AG04450 (cell line): ENCODE measurements at places on chromosomes 6 and 20.
A peak's percentile ranks its signal among the peaks of the same experiment; 100 is the strongest.

DNA sequence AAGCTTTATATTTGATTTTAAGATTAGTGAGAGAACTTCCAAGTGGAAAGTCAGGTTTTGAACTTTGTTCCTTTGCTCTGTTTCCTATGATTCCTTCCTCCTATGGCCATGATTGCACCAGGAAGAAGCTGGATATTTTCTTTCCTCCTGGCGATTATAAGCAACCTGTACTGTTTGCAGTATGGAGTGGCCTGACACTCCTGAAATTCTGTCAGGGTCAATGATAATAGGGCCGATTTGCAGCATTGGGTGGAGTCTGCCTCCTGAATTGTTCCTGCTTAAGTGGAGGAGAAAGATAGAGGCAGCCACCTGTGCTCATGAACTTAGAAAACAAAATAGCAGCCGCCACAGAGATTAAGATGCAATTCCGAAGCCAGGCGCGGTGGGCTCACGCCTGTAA, 9.8 kb upstream of the FAM217A start:
- no peak for DNase-seq

GRCh38 chr20:44253528-44253927, 6.4 kb downstream of the GDAP1L1 start:
- no peak for DNase-seq

GRCh38 chr6:163207431-163208383, 206.8 kb upstream of the QKI start:
- no peak for DNase-seq

DNA sequence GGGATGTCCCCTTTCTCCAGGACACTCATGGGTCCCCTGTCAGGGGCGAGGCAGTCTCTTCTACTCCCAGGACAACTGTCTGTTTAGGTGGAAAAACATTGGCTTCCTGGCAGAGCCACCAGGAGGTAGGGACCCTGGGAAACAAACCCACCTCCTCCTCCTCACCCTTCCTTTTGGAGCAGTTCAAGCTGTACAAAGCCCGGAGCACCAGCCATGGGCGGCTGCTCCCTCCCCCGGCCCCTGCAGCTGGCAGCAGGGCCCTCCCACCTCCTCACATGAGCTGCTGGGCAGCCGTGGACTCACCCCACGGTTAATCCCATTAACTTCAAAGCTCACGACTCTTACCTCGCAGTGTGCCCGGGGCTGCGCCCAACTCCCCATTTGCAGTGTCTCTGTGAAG, 48.6 kb downstream of the CDH4 start:
- DNase-seq, result no peak

- DNase-seq, result no peak
Measured at GRCh38 chr20:17647391-17648314, 34.4 kb downstream of the RRBP1 start.

DNA sequence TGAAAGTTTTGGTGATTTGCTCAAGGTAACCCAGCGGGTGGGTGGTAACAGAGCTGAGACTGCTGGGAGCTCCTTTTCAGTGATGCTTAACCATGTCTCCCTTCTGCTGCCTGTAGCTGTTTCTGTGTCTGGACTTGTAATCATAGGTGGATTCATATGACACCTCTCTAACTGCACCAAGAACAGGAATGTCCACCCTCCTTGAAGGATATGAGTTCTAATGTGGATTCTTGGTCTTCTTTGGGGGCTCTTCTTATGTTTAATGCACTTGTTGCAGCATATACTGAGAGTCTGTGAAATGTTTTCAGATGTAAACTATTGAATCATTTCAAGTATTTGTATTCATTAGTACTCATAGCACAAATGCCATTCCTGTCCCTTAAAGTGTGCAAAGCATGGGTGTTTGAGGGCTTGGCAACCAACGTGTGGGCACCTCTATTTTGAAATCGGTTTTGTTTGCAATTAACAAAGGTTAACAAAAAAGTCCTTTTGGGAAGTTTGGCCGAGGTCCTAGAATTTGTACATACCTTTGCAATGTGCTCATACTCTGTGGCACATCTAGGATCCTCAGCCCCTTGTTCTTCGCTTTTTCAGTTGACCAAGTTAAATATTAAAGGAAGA, 138.0 kb downstream of the SOX4 start:
- DNase-seq, result no peak

- no peak for DNase-seq
Measured at GRCh38 chr6:11556309-11556708, 18.8 kb downstream of the TMEM170B start.

GRCh38 chr6:1654054-1654453, 44.3 kb downstream of the FOXC1 start:
- DNase-seq, result no peak

DNA sequence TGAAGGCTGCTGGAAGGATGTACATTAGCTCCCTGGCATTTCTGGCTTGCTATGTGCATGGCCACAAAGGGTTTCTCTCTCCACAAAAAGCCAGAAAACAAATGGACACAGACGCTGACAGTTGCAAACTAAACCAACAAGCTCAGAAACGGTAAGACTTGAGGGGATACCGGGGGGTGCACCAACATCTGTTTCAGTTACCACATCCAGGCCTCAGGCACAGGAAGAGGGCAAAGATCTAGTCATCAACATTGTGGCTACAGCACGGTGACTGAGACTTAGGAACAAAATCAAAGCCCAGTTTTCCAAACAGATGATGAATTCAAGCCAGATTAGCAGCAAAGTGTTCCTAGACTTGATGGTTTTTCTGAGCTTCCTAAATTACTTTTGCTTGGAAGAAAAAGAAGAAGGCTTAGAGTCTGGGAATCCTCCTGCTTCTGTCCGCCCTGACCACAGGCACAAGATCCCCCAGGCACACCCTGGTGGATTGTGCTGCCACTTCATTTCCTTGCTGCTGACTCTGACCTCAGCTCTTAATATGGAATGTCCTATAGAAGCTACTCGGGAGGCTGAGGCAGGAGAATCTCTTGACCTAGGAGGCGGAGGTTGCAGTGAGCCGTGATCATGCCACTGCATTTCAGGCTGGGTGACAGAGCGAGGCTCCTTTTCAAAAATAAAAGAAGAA, 54.2 kb upstream of the ADGRF1 start:
- no peak for DNase-seq

GRCh38 chr6:46338131-46338530, 153.1 kb downstream of the RCAN2 start:
- no peak for DNase-seq

DNA sequence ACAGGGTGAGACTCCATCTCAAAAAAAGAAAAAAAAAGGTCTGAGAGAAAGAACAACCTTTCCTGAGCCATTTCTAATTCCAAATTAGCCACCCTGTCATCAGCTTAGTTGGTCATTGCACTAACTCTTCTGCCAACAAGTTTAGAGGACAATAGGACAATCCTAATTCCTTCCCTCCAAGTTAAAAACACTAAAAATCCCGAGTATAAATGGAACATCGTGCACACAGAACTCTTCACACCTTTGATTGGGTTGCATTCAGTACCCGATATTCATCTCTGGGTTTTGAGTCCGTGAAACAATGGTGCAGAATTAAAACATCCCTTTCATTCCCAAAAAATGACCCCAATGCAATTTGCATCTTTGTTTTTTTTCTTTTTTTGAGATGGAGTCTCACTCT, 23.0 kb downstream of the PARD6B start:
- no peak for DNase-seq

DNA sequence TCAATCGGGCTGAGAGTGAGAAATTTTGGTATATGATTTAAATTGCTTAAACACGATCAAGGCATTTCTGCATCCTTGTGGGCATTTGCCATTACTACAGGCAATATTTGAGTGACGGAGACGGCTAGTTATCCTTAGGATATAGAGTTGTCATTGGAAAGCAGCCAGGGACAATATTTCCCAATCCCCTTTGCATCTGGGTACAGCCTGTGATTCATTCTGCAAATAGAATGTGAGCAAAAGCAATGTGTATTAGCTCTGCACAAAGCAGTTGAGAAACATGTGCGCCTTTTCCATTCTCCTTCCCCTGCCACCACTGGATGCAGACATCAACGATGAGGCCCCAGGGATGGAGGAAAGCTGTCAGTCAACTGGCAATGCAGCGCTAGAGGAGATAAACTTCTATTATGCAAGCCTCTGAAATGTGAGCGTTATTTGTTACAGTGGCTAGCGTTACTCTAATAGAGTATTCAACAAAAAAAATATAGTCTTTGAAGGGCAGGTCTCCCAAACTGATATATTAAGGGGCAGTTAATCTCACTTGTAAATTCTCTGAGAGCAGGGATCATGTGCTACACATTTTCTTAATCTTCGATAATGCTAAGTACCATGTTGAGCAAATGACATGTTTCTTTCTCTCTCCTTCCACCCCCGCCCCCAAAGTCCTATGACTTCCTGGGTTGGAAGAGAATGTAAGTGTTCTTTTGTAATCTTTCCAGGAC, 37.1 kb upstream of the NCOA3 start:
- DNase-seq, result peak; percentile 95

DNA sequence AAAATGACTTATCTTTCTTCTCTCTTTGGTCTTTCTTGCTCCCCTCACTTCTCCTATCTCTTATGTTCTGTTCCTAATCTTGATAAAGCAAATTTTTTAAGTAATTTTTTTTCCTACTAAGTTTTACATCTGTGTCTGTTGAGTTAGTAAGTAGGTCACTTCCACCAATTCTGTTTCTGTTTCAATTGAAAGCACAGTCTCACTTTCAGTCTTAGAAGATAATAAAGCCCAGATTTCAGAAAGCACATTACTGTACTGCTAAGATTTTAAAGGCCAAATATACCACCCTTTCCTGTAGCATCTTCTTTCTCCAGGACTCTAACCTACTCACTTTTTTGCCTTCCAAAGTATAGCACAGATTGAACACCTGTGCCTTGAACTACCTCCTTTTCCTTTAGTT, 866.1 kb upstream of the ADGRB3 start:
- no peak for DNase-seq

- no peak for DNase-seq
Measured at GRCh38 chr6:118198746-118199145, 291.7 kb downstream of the SLC35F1 start.

GRCh38 chr6:56936466-56936865, 18.4 kb upstream of the BEND6 start:
- DNase-seq, result no peak

DNA sequence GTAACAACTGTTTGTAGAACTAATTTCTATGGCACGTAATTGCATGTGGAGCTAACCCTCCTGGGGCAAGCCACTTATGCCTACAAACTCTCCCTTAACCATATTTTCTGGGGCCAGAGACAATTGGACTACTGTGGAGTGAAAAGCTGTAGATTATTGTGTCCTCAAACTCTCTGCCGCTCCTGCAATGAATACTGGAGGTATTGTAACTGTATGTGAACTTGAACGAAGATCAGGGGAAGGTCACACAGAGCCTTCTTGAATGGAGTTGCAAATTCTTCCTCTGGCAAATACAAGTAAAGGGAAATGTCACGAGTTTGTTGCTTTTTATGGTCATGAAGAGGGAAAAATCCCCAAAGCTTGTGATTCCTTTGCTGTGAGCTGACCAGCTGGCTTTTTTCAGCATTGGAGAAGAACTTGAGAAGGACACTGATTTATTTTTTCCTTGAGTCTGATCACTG, 18.2 kb downstream of the AKAP12 start:
- DNase-seq, result no peak

GRCh38 chr6:38178584-38178886, 359.0 kb downstream of the ZFAND3 start:
- no peak for DNase-seq

- no peak for DNase-seq
Measured at GRCh38 chr6:44049163-44049988, 77.9 kb downstream of the MRPL14 start.

- no peak for DNase-seq
Measured at GRCh38 chr20:6426287-6426891, 303.6 kb upstream of the FERMT1 start.

- no peak for DNase-seq
Measured at GRCh38 chr20:49446808-49447207, 35.7 kb downstream of the KCNB1 start.

- DNase-seq, result no peak
Measured at GRCh38 chr6:110560239-110561007, 84.0 kb upstream of the SLC22A16 start.

- DNase-seq, result peak; percentile 82
Measured at GRCh38 chr6:118350881-118351430, 197.1 kb upstream of the PLN start.

- no peak for DNase-seq
Measured at GRCh38 chr6:16821834-16822264, 60.6 kb upstream of the ATXN1 start.

DNA sequence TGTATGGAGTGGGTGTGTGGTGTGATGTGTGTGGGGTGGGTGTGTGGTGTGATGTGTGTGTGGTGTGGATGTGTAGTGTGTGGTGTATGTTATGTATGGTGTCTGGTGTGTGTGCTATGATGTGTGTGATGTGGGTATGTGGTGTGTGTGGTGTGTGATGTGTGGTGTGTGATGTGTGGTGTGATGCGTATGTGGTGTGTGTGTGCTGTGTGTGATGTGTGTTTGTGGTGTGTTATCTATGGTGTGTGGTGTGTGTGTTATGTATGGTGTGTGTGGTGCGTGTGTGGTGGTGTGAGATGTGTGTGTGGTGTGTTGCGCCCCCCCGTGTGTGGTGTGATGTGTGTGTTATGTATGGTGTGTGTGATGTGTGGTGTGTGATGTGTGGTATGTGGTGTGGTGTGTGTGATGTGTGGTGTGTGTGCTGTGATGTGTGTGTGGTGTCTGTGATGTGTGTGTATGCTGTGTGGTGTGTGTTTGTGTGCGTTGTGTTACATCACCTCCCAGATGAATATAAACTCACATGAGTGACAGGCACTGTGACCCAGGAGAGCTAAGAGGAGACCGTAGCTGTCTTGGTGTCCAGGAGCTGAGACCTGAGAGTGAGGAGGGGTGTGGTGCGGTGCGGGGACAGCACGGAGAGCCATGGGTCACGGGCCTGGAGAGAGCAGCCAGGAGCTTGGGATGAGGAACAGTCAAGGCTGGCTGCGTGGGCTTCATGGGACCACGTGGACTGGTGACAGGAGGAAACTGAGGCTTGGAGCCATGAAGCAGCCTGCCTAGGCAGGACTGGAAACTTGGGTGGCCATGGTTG, 8.8 kb downstream of the DLGAP4 start:
- DNase-seq, result no peak

- DNase-seq, result no peak
Measured at GRCh38 chr20:13149371-13150105, 71.5 kb upstream of the ISM1 start.

DNA sequence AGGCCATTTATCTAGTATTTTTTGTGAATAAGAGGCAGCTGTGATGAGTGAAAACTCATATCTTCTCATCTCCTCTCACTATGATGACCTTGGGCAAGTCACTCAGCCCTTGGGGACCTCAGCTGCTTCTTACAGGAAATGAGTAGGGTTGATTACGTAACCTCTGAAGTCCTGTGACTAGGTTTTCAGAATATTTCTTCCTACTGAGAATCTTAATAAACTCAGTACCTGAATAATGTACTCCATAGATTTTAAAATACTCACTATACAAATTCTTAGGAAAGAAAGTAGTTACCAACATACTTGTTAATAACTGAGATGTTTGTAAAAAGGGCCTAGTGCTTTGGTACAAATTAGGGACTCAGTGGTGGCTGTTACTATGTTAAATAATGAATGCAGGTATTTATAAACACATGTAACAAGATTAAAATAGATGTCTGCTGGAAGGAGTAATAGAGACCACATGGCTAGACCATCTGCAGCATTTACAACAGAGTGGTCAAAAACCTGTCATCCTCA, 60.9 kb downstream of the RPRD1B start:
- no peak for DNase-seq
